ENCODE measurements at places on chromosomes 1 and 21.

DNA sequence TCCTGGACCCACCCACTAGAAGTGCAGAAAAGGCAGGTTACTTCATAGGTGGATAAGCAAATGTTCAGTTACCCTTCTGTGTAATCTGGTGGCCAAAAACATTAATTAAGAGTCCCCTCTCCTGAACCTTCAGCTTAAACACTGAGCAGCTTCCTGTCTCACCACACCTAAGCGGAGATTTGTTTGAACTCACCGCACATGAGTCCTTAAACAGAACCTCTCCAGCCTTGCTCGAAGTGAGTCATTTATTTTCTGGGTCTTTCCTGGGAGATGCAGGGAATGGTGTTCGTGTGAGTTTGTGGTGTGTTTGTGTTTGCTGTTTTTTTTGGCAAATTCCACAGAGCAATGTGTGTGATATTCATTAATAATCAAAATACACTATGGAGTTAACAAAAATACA lies 7.6 kb upstream of the FNBP1L start:
- no peak for DNase-seq

GRCh38 chr1:109210058-109210457 lies 3.7 kb upstream of the SARS1 start:
- no peak for DNase-seq

DNA sequence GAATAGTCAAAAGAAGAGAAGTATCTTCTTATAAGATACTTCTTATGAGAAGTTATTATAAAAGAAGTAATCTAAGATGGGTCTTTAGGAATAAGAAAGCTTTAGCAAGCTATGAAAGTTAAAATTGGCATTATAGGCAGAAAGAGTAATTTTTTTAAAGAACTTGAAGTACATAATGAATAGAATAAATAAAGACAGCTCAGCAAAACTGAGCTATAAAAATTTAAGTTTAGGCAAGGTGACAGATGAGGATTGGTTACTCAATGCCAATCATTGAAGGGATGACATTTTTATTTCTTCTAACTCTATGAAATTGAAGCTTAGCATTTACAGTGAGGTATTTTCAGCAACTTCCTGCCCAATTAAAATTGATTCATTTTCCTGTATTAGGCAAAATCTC lies 966.8 kb downstream of the BRINP3 start:
- no peak for DNase-seq

GRCh38 chr1:208544053-208544452 lies 299.9 kb upstream of the PLXNA2 start:
- DNase-seq: no peak

DNA sequence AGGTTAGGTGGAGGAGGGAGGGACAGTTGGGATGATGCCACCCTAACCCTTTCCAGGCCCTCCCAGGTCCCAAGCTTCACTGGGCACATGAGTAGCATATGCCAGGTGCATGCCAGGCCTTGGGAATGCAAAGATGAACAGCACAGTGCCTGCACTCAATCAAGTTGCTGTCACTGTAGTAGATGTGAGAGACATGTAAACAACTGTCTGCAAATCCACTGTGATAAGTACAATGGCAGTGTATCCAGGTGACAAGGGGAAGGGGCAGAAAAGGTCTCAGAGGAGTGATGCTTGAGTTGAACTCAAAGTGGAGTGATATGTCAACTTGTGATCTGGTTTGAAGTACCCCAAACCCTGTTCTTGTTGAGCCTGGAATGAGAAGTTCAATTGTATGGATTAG lies 49.5 kb upstream of the LRRN2 start:
- no peak for DNase-seq

DNA sequence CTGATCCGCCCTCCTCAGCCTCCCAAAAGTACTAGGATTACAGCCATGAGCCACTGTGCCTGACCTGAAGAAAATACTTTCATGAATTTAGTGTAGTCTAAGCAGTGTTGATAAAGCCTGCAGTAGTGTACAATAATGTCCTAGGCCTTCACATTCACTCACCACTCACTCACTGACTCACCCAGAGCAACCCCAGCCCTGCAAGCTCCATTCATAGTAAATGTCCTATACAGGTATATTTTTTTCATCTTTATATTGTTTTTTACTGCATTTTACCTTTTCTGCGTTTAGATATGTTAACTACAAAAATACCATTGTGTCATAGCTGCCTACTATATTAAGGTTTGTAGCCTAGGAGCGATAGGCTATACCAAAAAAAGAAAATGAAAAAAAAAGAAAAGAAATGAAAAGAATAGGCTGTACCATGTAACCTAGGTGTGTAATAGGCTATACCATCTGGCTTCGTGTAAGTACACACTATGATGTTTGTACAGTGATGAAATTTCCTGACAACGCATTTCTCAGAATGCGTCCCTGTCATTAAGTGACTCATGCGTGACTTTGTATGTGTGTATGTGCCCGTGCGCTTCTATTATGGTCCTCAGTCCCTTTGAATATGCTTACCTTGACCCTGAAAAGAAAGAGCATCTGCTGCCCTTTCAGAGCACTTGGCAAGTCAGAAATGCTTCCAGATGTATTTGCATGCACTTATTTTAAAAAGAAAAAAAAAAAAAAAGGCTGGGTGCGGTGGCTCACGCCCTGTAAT lies 9.2 kb upstream of the SLAMF8 start:
- peak; percentile 39 for DNase-seq

GRCh38 chr1:31417148-31417547 lies 4.1 kb downstream of the SERINC2 start:
- no peak for DNase-seq

- DNase-seq: peak; percentile 95
Measured at GRCh38 chr1:26820784-26821269, 5.7 kb upstream of the ZDHHC18 start.

- DNase-seq: no peak
Measured at GRCh38 chr1:6497215-6497866, 5.9 kb upstream of the PLEKHG5 start.

- DNase-seq: peak; percentile 82
Measured at GRCh38 chr1:10646347-10646861, 150.0 kb downstream of the CASZ1 start.
